ENCODE measurements at places on chromosomes 5 and 9. TPM values are rescaled to one million over a fixed set of nuclear protein-coding genes. Genes with fewer than 3 reads are reported as not detected.

Gene CCL19
- total RNA-seq = not detected

Gene AGXT2
- total RNA-seq = not detected

Gene PCDHGA4
- total RNA-seq = not detected

Gene PCDHGB6
- 0.48 TPM for total RNA-seq

Gene PALM2AKAP2
- 8.2 TPM for total RNA-seq

Gene PCDHGC5
- 0.21 TPM for total RNA-seq
